Fibroblast of skin of left quadriceps (primary cell): ENCODE measurements at places on chromosomes 6 and 20.

DNA sequence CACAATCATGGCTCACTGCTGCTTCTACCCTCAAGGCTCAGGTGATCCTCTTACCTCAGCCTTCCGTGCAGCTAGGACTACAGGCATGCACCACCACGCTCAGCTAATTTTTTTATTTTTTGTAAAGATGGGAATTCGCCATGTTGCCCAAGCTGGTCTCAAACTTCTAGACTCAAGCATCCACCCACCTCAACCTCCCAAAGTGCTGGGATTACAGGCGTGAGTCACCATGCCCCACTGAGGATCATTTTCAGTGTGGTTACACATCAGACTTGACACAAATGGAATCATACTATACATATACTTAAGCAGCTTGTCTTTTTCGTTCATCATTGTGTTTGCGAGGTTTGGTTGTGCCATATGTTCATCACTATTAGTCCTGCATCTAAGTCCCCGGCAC is 26.6 kb downstream of the ZC3H12D start:
- no peak for DNase-seq

DNA sequence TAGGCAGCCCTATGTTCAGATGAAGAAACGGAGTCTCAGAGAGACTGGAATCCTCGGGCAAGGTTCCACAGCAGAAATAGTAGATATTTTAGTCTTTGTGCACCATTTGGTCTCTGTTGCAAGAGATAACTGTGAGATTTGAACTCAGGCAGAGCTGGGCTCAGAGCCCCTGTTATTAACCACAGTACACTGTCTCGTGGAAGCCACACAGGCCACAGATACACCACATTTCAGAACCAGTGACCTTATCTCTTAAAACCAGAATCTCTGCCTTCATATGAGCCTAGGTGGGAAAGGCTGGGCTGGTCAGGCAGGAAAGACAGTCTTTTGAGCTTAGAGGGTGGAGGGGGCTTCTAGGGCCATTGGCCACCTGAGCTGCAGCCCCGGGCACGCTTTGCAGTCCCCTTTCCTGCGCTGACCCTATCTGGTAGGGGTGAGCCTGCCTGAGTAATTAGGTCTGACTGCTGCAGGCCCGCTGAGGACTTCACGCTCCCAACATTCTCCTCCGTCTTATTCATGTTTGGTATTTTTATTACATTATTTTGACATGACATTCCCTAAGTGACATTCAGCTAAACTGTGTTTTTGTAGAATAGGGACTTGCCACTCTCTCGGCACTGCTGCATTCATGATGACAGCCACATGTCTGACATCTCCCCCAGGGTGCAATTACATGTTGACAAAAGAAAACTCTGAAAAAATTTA is 71.1 kb downstream of the KCNB1 start:
- no peak for DNase-seq

DNA sequence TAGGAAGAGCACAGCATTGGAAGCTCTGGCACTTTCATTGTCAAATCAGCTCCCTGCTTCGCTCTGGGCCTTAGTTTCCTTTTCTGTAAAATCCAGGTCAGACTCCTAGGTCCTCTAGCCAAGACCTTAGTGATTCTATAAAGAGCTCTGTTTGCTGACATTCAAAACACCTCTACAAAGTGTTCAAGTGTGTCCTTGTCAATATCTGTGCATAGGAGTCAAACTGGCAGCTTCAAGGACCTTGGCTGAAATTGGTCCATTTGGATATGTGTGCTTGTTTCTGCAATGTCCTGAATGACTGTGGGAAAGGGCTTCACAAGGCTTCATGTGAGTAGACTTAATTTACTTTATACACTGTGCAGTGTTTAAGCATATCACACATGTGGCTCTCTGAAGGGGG is 73.9 kb upstream of the ENPP5 start:
- DNase-seq, result no peak

- DNase-seq, result no peak
These were observed 16.1 kb upstream of the APMAP start for GRCh38 chr20:25008388-25009217.

DNA sequence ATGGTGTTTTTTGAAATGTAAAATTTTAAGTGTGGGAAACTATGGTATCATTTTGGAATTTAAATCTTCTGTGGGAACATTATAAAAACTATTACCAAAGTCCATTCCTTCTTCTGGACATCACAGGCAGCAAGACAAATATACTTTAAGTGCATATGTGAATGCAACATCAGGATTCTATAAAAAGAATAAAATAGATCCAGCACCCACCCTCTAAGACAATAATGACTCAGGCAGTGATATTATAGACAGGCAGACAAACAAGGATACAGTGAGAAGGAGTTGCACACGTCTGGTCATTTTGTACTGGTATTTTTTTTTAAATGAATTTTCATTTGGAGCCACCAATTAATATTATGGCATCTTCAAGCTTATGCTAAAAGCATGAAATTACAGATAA is 21.1 kb upstream of the NEDD9 start:
- DNase-seq, result no peak

DNA sequence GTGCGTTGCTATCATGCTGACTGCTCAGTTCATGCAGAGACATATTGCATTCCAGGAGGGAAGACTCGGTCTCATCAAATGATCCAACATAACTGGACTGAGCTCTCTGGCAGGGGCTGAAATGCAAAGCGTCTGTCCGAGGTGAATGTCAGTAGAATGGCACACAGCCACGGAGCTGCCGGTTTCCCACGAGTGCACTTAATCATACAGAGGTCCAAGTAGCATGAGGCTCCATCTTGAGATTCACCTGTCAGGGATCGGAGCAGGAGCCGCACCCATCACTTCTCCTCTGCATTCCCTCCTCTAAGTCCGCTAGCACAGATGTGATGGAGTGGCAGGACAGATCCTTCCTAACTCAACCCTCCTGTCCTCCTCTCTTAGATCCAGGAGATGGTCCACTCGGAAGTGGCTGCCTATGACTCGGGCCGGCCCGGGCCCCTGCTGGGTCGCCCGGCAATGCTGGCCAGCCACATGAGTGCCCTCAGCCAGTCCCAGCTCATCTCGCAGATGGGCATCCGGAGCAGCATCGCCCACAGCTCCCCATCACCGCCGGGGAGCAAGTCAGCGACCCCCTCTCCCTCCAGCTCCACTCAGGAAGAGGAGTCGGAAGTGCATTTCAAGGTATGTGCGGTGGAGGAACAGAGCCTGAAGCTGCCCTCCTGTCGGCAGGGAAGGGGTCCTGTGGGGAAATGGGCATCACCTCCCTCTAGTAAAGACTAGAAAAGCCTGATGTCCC is 135.9 kb downstream of the JPH2 start:
- no peak for DNase-seq

- DNase-seq, result no peak
These were observed 574.6 kb upstream of the SLC35B3 start for GRCh38 chr6:9009931-9010330.

DNA sequence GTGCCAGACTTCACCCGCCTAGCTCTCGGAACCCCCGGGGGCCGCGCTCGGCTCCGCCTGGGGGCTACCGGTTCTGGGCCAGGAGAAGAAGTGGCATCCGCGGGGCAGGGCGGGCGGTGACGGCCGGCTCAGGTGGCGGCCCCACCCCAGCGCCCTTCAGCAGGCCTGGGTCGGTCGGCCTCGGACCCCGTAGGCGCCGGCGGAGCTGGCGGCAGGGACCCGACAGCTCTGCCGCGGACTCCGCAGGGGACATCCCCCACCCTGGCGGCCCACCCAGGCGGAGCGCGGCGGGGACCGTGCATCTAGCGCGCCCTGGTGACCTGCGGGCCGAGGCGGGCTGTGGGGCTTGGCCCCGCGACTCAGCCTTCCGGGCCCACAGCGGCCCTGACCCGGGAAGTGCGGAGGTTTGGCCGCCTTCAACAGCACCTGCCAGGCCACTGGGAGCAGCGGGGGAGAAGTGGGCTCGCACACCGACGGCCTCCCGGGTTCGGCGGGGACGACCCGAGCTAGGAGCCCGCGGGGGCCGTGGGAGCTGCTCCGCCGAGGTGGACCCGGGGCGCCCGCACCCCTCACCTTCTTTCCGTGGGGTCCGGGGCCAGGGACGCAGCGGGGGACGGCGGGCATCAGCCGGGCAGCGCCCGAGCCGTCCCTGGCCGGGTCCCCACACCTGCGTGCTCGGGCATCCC is 87.1 kb downstream of the TMEM242 start:
- no peak for DNase-seq

DNA sequence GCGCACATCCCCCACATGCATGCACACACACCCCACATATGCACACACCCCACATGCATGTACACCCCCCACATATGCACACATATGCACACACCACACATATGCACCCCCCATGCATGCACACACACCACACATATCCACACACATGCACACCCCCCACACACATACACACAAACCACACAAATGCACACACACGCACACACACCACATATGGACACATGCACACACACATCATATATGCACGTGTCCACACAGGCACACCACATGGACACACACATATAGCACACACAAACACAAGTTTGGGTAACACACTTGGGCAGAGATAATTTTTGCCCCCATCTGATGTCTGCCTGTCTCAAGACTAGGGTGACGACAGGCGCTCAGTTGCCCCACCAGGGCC is 8.3 kb downstream of the BHLHE23 start:
- DNase-seq, result no peak

GRCh38 chr6:169993861-169994481 is 242.5 kb downstream of the ERMARD start:
- no peak for DNase-seq

GRCh38 chr20:47703748-47704147 is 81.5 kb downstream of the SULF2 start:
- DNase-seq, result no peak

DNA sequence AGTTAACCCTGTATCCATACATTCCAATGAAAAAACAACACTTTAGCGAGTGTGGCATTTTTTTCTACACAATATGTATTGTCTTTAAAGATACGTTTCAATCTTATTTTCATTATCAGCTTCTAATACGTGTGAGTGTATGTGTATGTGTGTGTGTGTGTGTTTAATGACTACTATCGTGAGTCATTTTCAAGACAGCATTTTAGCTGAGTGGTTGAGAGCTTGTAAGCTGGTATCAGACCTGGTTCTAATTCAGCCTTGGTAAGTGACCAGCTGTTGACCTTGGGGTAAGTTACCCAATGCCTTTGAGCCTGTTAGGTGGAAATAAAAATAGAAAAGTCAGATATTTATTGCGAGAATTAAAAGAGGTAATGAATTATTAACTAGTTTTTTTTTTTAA is 320.0 kb upstream of the NT5E start:
- DNase-seq, result no peak

GRCh38 chr6:87714093-87714842 is 12.2 kb upstream of the AKIRIN2 start:
- no peak for DNase-seq

- DNase-seq, result no peak
These were observed 1.2 kb upstream of the SYNJ2 start for GRCh38 chr6:157980288-157981131.

DNA sequence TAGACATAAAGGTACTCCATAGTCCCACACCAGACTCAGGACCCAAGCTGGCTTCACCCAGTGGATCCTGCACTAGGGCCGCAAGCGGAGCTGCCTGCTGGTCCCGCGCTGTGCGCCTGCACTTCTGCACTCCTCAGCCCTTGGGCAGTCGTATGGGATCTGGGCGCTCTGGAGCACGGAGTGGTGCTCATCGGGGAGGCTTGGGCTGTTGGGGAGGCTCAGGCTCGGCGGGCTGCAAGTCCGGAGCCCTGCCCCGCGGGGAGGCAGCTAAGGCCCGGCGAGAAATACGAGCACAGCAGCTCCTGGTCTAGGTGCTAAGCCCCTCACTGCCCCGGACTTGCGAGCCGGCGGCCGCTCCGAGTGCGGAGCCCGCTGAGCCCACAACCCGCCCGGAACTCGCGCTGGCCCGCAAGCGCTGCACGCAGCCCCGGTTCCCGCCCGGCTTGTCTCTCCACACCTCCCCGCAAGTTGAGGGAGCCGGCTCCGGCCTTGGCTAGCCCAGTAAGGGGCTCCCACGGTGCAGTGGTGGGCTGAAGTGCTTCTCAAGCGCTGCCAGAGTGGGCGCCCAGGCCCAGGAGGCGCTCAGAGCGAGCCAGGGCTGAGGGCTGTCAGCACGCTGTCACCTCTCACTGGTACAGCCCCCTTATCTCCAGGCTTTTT is 33.4 kb upstream of the GCNT2 start:
- no peak for DNase-seq

DNA sequence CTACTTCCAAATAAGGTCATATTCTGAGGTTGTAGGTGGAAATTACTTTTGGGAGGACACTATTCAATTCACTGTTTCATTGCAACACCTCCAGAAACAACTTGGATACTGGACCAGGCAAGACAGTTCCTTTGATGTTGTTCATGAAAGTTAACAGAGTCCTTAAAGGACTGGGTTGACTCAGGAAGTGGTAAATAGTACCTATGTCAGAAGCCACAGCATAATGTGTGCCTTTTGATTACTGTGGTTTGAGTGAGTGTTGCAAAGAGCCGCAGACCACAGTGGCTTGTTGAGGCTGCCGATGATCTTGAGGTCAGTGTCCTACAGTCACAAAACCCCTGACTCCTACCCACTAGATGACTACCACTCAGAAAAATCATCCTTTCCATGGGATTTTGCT is 10.9 kb downstream of the IL20RA start:
- DNase-seq, result no peak

DNA sequence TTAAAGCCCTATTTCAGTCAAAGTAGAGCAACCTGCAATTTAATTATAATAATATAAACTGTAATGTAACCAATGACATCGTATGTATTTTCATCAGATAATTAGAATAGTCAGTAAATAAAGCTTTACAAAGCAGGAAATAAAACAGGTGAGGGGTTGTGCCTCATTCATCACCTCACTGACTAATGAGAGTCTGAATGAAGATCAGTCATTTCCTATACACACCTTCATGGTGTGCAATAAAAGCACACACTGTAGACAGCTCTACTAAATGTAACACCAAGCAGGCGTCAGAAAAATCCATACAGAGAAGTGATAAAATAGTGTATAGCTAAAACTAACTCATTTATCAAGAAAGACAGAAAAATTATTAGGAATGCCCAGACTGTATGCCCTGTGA is 105.9 kb downstream of the MAN1A1 start:
- DNase-seq, result no peak

GRCh38 chr20:36210436-36211021 is 25.7 kb upstream of the AAR2 start:
- no peak for DNase-seq

DNA sequence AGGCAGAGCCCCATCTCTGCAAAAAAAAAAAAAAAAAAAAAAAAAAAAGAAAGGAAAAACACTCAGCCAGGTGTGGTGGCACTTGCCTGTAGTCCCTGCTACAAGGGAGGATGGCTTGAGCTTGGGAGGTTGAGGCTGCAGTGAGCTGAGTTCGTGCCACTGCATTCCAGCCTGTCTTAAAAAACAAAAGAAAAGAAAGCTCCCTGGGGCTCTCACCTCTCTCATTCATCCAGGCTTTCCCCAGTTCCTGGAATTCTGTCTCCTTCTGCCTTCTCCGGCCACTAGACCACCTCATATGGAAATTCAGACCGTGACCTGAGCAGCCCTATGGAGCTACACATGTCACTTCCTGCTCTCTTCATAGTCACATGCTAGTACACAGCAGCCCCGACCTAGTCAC is 101.1 kb upstream of the TAB2 start:
- DNase-seq, result no peak

GRCh38 chr6:111175109-111175508 is 87.8 kb downstream of the SLC16A10 start:
- DNase-seq, result peak; percentile 62
